ENCODE measurements at places on chromosomes 4 and X.

- DNase-seq: no peak
These were observed 53.4 kb downstream of the ABCG2 start for GRCh38 chr4:88104902-88105610.

GRCh38 chr4:53697016-53697685 lies 105.9 kb upstream of the LNX1 start:
- DNase-seq: no peak

DNA sequence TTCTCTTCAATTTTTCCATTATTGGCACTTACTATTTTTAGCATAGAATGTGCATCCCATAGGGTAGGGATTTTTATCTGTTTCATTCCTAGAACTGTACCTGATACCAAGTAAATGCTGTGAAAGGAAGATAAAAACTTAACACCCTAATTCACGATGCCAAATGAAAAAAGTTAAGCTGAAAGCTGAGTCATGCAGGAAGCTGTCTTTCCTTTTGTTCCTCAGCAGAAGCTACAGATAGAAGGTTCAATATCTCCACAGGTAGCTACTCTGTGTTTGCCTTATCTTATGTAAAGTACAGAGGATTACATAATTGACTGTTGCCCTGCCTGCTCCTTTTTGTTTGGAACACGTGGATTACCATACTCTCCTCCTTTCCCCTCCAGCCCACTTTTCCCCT lies 77.0 kb downstream of the LRP2BP start:
- no peak for DNase-seq

DNA sequence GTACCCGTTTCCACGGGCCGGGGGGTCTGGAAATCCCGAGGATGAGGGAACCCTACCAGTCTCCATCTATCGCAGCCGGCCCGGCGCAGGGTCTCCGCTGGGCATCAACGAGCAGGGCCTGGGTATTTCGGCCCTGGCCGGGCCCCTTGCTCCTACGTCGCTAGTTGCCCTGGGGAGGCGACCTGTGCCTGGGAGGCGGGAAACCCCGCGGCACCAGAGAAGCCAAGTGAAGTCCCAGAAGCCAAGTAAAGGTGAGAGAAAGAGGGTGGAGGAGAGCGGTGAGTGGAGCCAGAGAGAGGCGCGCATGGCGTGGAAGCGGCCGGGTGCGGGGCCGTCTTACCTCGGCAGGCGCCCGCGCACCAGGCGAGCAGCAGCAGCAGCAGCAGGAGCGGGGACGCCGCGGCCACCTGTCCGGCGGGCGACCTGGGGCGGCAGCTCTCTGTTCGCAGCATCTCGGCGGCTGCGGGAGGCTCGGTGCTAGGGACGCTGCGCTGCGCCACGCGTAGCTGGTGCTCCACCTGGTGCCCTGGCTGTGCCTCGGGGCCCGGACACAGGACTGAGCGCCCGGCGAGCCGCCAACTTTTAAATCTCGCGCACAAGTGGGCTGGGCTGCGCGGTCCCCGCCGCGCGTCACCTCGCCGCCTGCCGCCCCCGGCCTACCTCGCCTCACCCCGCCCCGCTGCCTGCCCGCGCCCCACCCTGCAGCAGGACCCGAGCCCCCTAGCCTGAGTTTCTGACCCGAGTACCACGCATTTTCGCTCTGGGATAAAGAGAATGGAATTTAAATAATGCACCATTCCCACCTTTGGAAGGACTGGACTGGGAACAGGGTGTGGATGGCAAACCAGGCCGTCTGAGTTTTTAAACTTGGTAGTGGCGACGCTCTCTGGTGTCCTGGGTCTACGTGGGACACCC lies at the start of gene NMU:
NMU (minus strand) TSS at position 558 of the 915 bp plus-strand sequence; CDS start at position 452, 106 bp downstream.
- no peak for DNase-seq

DNA sequence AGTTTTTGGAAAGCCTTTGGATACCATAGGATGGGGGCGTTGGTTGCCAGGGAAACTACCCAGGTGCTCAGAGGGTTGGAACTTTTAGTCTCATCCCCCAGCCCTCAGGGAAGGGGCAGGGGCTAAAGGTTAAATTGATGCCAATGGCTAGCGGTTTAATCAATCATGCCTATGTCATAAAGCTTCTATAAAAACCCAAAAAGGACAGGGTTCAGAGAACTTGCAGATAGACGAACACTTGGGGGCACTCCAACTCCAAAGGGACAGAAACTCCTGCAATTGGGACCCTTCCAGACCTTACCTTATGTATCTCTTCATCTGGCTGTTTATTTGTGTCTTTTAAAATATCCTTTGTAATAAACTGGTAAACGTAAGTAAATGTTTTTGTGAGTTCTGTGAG lies 30.0 kb upstream of the GPR173 start:
- DNase-seq: no peak

GRCh38 chr4:6697131-6697530 lies 3.5 kb downstream of the S100P start:
- no peak for DNase-seq

- DNase-seq: no peak
These were observed 20.5 kb downstream of the SPIN4 start for GRCh38 chrX:63330681-63331080.

DNA sequence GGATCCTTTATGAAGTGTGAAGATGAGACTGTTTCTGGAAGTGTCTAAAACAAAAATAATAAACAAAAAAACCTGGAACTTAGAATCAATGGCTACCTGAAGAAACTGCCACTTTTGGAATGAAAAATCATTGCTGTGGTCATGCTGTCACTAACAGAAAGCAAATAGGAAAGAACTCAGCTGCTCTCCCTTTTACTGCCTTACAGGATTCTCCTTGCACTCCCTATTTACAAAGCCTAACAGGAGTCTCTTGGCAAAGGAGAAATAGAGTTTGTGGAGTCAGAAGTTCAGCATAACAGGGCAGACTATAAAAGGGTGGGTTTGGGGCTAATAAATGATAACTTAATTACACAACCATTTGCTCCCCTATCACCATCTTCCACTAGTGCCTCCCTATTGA lies 19.0 kb upstream of the GK2 start:
- DNase-seq: no peak

DNA sequence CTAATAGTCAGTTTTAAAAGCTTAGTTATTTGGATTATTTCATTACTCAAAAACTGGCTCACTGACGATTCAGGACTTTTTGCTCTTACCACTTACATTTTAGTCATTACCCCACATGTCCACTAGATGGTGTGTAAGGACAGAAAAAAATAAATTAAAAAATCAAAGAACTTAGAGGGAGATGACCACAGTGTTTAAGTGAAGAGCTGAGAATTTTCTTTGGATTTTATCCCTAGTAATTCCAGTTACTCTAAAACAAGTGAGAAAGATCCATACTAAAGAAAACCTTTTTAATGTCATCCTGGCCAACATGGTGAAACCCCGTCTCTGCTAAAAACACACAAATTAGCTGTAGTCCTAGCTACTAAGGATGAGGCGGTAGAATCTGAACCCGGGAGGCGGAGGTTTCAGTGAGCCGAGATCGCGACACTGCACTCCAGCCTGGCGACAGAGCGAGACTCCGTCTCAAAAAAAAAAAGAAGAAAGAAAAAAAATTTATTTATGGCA lies 26.4 kb upstream of the TMPRSS11B start:
- DNase-seq: no peak

DNA sequence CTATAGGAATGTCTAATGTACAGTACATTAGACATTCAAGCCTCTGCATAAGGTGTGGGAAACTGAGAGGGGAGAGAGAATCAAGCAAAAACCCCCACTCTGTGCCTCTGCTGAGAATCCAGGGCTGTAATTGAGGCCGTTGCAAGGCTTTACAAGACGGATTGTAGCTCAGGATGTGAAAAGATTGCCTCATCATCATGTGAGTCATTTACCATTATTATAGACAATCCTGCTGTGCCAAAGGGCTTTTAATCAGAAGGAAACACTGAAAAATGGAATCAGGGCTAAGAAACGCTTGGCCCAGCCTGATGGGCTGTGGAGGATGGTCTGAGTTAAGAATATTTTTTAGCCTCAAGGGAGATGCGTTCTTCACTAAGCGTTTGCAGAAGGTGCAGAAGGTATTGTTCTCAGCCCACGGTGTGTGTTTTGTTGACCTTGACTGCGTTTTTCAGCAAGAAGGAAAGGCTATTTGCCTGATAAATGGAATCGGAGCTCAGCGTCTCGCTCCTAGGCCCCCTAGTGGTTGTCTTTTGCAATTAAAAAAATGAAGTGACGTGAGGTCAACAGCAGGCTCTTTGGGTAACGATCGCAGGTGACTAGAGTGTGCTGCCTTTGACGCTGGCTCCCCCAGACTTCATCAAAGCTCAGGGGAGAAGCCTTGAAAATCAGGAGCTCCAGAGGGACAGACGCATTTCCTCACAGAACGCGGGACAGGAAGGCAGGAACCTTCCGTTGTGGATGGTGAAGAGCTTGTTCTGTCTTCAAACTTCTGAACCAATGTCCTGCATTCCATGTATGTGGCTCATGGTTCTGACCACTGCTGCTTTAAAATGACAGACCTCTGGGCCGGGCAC lies 18.1 kb upstream of the CHRNA9 start:
- DNase-seq: no peak

GRCh38 chr4:110515676-110516075 lies 39.7 kb downstream of the ENPEP start:
- DNase-seq: no peak

GRCh38 chrX:71908387-71908786 lies 2.3 kb upstream of the NHSL2 start:
- no peak for DNase-seq

GRCh38 chr4:113602646-113603228 lies 158.8 kb downstream of the CAMK2D start:
- no peak for DNase-seq

DNA sequence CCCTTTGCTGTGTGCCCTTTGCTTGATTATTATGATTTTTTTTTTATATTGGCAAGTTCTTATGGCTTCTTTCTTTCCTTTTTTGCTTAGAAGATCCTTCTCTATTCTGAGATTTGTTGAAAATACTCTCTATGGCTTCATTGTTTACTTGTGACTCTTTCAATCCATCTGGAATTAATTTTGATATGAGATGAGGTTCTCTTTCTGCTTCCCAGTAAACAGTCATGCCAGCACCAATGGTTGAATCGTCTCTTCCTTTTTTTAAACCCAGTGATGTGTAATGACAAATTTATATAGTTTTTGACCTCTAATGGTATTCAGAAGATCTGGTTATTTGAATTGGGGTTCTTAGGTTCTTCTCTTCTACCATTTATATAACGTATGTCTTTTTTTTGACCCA lies 121.8 kb downstream of the ARHGAP10 start:
- no peak for DNase-seq
